ENCODE measurements at places on chromosomes 6 and 20.

- DNase-seq = no peak
Measured at GRCh38 chr6:3546121-3546520, 89.3 kb upstream of the SLC22A23 start.

GRCh38 chr6:162389343-162390085 lies 338.1 kb downstream of the PRKN start:
- DNase-seq = no peak

DNA sequence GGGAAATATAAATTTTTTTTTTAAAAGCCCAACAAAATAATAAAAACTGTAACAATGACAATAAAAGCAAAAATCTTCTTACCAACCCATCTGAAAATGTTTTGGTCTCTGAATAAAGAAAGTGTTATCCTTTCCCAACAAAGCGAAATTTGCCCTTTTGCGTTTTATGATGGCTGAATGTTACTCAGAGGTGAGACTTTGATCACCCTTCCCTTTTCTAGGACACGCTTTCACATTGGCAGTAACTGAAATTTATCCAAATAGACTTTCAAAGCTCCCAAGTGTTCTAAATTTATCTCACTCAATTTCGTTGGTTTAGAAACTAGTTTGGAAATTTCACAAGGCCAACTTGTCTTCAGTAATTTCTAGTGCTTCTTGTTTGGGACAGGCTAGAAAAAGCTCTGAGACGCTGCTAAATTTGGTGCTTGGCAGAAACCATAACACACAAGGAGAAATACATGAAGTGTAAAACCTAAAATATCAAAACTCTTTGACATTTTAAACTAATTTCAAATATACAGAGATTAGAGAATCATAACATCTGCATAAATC lies 354.5 kb upstream of the CITED2 start:
- no peak for DNase-seq

DNA sequence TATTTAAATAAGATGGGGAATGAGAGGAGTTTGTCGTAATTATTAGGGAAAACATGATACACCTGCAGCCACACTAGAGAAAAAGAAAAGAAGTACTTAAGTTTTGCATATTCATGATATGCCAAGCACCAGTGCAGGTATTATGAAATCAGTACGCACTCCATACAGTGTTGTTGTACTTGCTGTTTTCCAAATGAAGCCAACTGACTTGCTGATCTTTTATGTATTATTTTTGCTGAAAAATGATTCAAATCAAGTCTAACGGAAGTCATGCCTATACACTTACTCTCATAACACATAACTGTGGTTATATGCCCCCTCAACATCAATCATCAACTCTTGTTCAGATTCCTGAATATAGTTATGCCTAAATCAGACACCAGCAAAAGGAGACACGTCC lies 584.9 kb upstream of the EYS start:
- no peak for DNase-seq

DNA sequence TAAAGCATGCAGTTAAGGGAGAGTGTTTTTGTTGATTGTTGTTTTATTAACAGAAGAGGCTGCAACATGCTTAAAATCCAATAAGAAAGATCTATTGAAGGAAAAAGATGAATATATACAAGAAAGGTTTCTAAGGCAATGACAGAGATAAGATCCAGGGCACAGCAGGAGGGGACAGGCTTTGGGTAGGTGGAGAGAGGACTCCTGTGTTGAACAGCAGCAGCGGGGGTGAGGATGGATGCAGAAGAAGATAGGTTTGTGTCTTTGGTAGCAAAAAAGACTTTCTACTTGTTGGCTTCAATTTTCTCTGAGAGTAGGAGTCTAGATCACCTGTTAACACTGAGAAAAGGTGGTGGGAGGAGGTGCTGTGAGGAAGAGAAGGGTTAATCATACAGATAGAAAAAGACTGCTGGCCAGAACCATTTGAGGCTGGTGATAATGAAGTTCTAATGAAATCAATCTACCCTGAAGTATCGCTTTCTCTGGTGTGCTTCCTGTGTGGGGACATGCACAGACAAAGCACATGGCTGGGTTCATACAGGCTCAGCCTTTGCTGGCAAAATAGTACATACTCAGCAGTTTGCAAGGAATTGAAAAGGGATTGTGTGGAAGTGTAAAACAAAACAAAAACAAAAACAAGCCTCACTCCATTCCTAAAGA lies 17.2 kb upstream of the DST start:
- DNase-seq = no peak

DNA sequence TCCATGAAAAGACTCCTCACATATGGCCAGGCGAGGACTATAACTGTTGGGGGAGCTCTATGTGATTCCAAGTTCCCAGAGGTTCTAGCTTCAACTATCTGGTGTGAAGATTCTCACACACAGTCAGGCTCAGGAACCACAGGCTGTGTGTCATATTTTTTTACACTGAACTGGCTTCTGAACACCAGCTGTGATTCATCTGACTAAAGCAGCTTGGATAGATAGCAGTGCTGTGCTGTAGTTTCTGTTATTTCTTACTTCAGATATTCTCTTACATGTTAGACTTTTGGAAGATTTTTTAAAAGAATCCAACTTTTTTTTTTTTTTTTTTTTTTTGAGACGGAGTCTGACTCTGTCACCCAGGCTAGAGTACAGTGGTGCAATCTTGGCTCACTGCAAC lies 140.7 kb upstream of the MCHR2 start:
- no peak for DNase-seq

- DNase-seq = no peak
Measured at GRCh38 chr6:105677671-105678475, 275.0 kb upstream of the PREP start.

DNA sequence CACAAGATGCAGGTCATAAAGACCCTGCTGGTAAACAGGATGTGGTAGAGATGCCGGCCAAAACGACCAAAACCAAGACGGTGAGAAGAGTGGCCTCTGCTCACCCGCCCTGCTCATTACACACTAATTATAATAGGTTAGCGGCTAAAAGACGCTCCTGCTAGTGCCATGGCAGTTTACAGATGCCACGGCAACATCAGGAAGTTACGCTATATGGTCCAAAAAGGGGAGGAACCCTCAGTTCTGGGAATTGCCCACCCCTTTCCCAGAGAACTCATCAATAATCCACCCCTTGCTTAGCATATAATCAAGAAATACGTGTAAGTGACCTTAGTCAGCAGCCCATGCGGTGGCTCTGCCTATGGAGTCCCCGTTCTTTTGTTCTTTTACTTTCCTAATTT lies 17.6 kb downstream of the BHLHE23 start:
- DNase-seq = no peak

- DNase-seq = peak; percentile 93
Measured at GRCh38 chr6:30690403-30691207, at the start of gene NRM. NRM (minus strand) TSS chr6:30690984; CDS start chr6:30690974, 10 bp downstream.

DNA sequence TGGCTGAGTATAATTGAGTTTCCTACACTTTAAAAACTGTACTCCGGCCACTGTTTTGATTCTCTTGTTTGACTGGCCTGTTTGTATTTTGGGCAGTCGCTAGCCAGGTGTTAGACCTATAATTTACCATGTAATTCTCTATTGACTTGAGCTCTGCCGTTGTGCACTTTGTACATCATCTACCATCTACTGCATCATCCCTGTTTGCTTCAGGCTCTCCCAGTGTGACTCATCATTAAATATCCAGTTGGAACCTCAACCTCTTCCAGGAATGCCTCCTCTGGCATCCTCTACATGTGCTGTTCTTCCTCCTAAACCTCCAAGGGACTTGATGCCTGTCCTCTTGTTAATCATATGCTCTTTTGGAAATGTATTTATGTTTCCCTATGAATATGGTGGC lies 72.3 kb downstream of the FARS2 start:
- no peak for DNase-seq

DNA sequence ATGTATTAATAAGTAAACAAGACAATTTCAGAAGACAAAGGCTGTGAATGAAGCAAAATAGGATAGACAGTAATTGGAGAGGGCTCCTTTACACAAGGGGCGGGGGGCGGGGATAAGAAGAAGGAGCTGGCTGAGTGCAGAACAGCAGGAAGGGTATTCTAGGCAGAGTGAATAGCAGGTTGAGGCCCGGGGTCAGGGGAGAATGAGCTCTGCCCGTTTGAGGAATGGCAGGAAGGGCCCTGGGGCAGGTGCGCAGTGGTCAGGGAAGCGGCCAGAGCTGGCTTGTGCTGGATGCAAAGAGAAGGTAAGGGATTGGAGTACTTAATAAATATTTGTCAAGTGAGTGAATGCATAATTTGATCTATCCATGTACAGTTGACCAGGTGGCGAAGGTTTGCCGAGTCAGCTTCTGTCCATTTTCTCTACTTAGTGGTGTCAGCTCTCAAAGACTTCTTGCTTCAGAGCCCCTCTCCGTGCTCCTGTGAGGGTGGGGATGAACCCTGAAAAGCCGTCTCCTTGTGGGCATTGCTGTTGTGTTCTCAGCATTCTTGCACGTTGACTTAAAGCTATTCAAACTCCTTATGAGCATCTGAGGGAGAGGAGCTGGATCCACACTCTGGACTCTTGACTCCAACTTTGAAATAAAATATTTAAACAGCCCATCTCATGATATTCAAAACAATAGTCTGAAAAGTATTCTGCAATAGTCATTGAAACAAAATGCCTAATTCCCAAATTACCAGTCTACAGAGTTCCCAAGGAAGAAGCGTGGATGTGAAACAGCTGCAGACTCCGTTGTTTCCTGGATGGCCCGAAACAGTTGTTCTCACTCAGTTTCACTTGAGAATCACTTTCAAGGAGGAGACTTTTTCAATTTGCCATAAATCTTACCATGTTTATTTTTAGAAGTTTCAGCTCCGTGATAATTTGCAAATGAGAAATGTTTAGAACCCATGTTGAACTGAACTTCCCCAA lies 105.1 kb downstream of the EDN3 start:
- no peak for DNase-seq

GRCh38 chr6:136440203-136440602 lies 110.0 kb downstream of the MAP7 start:
- no peak for DNase-seq

DNA sequence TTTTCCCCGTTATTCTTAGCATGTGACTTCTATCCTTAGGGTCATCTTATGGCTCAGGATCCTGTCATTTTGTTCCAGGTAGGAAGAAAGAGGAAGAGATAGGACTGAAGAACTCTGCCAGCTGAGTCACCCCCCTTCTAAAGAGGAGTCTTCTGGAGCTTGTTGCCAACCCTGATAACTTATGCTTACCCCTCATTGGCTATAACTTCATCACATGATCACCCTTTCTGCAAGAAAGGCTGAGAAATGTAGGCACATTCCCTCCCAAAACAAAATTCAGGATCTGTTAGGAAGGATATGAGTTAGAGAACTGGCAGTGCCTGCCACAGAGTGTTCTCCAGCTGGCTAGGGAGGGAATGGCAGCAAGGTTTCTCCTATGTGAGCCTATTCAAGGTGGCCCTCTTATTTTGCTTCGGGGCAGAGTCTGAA lies 35.6 kb downstream of the ARFGEF2 start:
- no peak for DNase-seq

DNA sequence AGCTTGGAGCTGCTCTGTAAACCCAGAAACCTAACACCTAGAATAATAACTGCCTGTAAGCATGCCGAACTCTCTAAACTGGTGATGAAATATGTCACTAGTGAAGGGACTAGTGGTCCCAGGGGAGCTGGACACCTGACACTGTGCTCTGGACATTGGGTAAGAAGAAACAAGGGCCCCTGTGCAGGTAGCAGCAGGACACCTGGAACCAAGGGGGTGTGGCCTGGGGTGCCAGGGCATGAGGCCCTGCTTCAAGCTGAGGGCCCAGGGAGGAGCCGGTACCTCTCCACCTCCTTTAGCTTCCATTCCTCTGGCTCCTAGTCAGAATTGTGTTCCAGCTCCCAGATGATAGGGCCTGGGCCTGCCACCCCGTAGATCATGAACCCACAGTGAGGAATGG lies 263.2 kb downstream of the OGFRL1 start:
- no peak for DNase-seq

GRCh38 chr6:14065350-14065749 lies 52.2 kb upstream of the CD83 start:
- no peak for DNase-seq

- DNase-seq = no peak
Measured at GRCh38 chr20:14512839-14513238, 175.4 kb upstream of the FLRT3 start.

GRCh38 chr6:3473773-3474172 lies 16.9 kb upstream of the SLC22A23 start:
- DNase-seq = no peak

- DNase-seq = no peak
Measured at GRCh38 chr6:131645846-131646245, 8.7 kb downstream of the ENPP3 start.

GRCh38 chr6:110360676-110361075 lies 2.5 kb upstream of the METTL24 start:
- DNase-seq = no peak

- DNase-seq = no peak
Measured at GRCh38 chr20:57208198-57208597, 58.2 kb downstream of the BMP7 start.

DNA sequence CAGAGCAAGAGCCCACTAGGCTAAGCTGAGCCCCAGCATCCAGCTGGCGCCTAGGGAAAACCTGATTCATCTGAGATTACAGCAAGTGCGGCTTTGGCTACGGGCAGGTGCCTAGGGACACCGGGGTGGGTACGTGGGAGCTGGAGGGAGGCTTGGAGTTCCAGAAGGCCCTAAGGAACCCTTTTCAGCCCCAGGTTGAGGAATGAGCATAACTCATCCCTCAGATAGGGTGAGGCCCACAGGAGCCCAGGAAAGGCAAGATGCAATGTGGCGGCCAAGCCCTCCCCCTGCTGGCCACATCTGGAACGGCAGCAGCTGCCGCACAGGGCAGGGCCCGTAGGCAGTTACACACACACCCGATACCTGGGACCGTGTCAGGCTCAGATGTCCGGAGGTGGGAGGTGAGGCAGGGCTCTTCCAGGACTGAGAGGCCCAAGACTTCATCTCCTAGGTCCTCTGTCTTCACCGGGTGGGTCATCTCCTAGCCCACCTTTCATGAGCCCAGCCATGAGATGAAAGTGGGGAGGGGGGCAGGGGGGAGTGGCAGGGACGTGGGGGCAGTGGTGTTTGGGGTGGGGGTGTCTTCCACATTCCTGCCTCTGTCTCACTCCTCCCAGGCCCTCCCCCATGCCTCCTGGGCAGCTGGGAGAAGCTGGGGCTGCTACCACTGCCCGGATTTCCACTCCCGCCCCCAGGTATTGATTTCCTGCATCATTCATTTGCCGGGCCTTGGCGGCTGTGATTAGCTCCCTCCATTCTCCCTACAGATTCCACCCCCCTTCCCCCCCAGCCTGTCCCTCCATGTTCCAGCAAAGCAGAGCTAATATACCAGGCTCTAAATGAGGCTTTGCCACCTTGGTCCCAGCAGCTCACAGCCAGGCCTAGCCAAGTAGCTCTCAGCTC lies 5.5 kb downstream of the MDGA1 start:
- DNase-seq = peak; percentile 61

- no peak for DNase-seq
Measured at GRCh38 chr20:57259121-57259937, 7.1 kb downstream of the BMP7 start.

- no peak for DNase-seq
Measured at GRCh38 chr20:61437280-61438206, 185.5 kb downstream of the CDH4 start.

Measured in left hindlimb (tissue), 1 donor.